ENCODE measurements at places on chromosomes 11 and 22. TPM values are rescaled to one million over a fixed set of nuclear protein-coding genes. Genes with fewer than 3 reads are reported as not detected.

The SGSM1 gene
- 1.6 TPM for total RNA-seq

The APOL5 gene
- total RNA-seq, result not detected

The FAM180B gene
- 0.16 TPM for total RNA-seq

The P2RY2 gene
- total RNA-seq, result 0.62 TPM

The OR52I1 gene
- total RNA-seq, result not detected

GRCh38 chr22:26671317-26672059, 14.1 kb downstream of the MIAT start:
- DNase-seq, result no peak

GRCh38 chr11:118888398-118888797, 4.7 kb downstream of the CXCR5 start:
- DNase-seq, result no peak

DNA sequence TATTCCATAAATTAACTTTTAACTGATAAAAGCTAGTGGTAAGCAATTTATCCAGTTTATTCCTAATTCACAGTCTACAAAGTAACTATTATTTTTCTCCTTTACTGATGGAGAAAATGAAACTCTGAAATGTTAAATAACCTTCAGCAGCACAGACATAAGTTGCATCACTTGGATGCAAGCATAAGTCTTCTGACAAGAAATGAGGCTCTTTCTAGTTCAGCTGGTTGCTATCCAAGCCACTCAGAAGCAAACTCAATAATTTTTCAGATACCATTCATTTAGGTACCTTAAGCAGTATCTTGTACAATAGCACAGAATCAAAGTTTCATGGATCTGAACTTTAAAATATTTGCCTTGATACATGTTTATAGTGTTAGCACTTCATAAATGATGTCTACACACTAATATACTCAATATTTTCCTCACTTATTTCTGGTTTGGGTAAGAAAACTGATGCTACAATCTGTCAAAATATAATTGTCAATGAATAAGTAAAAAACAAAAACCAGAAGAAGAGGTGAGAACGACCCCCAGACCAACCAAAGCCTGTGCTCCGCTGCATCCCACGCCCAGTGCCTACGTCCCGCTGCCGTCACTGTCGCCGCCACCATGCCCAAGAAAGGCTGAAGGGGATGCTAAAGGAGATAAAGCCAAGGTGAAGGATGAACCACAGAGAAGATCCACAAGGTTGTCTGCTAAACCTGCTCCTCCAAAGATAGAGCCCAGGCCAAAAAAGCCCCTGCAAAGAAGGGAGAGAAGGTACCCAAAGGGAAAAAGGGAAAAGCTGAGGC, 18.1 kb downstream of the FAM168A start:
- no peak for DNase-seq

- no peak for DNase-seq
These were observed 4.0 kb upstream of the TRIM68 start for GRCh38 chr11:4611986-4612385.

DNA sequence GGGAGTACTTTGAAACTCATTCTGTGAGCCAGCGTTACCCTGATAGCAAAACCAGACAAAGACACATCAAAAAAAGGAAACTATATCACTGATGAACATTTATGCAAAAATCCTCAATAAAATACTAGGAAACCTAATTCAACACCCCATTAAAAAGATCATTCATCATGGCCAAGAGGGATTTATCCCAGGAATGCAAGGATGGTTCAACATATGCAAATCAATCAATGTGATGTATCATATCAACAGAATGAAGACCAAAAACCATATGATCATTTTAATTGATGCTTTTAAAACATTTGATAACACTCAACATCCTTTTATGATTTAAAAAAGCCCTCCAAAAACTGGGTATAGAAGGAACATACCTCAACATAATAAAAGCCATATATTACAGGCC, 19.8 kb downstream of the RRP8 start:
- no peak for DNase-seq

Measured in endodermal cell (in vitro differentiated cells).